ENCODE measurements at places on chromosomes 2 and 18. TPM values are rescaled to one million over a fixed set of nuclear protein-coding genes. Genes with fewer than 3 reads are reported as not detected.

Gene ACTG2
- total RNA-seq, result 0.95 TPM

Gene FN1
- 2,780 TPM for total RNA-seq

Gene GCG
- total RNA-seq, result not detected

Gene TEX44
- total RNA-seq, result not detected

Gene MMADHC
- 117 TPM for total RNA-seq

Gene PRADC1
- 11.1 TPM for total RNA-seq

Gene ACVR1C
- 0.43 TPM for total RNA-seq

Gene ACTR3
- 240 TPM for total RNA-seq

Gene B3GNT2
- 3.3 TPM for total RNA-seq

Gene CPLX4
- total RNA-seq, result not detected

Gene GRHL1
- total RNA-seq, result 0.52 TPM

Gene CD226
- total RNA-seq, result 0.34 TPM

Gene SERPINB4
- not detected for total RNA-seq

Gene COL3A1
- 3,691 TPM for total RNA-seq

Gene TMEM131
- total RNA-seq, result 20.9 TPM

Gene EHD3
- total RNA-seq, result 12.8 TPM

Gene ASIC4
- total RNA-seq, result 0.16 TPM

Measured in bronchial smooth muscle cell (primary cell).